IgD-negative memory B cell (primary cell): ENCODE measurements at places on chromosomes 5 and 9. TPM values are rescaled to one million over a fixed set of nuclear protein-coding genes. Genes with fewer than 3 reads are reported as not detected.

COX7C gene
- 658 TPM for polyA plus RNA-seq

PRDM9 gene
- not detected for polyA plus RNA-seq

SLC46A2 gene
- polyA plus RNA-seq = not detected

PIK3R1 gene
- polyA plus RNA-seq = 29.1 TPM
